ENCODE measurements at places on chromosomes 4 and X.

DNA sequence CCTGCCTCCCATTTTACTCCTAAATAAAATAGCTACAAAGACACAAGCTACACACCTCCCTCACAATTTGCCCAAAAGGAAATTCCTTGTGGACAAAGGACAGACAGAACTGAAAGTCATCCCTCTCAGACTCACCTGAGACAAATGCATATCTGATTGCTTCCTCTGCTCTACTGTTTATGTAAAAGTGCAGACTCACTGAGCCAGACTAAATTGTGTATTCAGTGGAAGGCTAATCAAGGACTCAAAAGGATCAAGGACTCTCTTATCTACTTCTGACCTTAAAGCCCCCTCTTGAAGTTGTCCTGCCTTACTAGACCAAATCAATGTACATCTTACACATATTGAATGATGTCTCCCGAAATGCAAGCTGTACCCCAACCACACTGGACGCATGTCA lies 3.9 kb downstream of the PDCL2 start:
- DNase-seq, result no peak

DNA sequence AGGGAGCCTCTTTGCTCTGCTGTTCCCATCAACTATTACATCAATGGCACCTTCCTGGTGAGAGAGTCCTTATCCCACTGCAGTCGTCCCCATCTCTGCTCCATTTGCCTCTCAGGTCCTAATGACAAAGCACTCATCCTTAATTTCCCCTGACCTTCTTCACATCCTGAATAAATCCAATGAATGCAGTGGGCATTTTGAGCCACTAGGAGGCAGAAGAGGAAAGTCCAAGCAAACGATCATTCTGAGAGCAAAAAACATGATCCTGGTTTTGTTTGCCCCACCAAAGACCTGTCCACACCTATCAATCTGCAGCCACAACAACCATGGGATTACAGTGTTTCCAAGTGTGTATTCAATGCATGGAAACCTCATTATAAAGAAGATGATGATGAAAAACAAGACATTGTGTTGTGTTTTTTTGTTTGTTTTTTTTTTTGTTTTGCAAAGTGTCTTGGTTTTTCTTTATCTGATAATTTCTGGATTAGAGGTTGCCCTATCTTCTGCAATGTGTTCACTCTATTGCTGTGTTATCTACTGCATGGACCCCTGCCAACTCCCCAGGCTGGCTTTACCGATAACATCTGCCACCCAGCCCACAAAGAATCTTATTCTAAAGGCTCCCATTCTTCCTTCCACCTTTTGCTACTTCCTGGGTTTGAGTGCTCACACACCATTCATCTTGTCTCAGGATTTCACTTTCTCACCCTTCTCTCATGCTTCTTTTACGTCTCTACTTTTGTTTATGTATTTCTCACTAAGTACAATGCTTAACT lies 207.2 kb downstream of the NLGN4X start:
- DNase-seq, result no peak

DNA sequence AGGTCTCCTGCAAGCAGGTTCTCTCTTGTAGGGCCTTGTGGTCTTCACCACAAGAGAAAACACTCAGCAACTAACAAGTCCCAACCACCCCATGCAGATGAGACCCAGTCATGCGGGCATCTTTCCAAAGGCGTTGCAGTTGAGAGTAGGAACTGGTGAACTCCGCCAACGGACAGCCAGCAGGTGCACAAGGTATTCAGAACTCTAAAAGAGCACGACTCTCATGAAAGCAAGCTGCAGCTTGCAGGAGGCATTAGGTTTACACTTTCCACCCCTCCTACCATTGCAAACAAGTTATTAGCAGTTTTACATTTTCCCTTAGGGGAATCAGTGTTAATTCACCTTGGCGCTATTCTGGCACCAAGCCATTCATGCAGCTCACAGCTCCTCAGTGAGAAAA lies 173.4 kb upstream of the KIT start:
- no peak for DNase-seq

DNA sequence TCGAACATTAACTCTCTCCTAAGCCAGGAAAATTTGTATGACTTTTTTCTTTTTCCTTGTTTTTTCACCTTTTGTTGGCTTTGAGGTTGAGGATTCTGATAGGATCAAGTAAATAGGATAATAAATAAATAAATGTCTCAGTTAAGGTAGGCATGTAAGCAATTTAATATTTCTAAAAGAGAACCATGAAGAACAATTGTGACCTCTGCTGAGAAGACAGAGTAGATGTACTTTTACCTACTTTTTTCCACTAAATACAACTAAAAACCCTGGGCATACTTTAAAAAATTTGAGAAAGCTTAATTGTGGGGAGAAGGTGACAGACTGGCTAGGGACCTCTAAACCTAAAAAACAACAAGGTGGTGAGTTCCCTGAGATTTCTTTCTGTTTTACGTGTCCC lies 31.6 kb upstream of the CLNK start:
- no peak for DNase-seq
